GM03348 (cell line): ENCODE measurements at places on chromosomes 3 and 15.

GRCh38 chr3:139113231-139113992 lies 68.7 kb upstream of the PRR23C start:
- DNase-seq, result no peak

DNA sequence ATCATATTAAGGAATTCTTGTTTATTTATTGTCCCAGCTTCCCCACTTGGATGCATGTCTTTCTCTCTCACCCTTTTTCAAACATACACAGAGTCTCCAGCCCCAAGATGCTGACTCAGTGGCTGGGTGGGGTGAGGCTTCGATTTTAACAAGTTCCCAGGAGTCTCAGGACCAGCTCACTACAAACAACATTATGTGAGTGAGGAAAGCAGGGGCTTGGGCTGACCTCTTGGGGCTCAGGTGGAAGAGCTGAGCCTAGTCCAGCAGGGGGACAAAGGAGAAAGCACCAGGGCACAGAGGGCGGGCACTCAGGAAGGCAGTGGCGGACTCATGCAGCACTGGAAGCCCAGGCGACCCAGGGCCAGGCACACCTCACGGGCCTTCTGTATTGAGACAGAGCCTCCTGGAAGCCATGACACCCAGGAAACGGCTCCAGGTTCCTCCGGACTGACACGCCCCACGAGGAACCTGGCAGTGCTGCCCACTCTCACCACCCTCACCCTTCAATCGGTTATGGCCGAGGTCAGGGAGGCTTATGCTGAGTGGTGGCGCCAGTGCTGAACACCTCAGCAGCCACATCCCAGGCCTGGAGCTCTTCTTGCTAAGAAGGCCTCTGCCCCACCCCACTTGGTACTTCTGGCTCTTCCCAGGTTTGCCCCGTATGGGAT lies 97.4 kb downstream of the LRIG1 start:
- DNase-seq, result no peak

GRCh38 chr3:151625086-151625485 lies 108.6 kb upstream of the AADACL2 start:
- peak; percentile 13 for DNase-seq

- peak; percentile 12 for DNase-seq
These were observed 23.1 kb downstream of the SLC24A5 start for GRCh38 chr15:48143856-48144255.

- no peak for DNase-seq
These were observed 39.5 kb downstream of the CADPS start for GRCh38 chr3:62835554-62836236.
